ENCODE measurements at places on chromosomes 13 and 19. TPM values are rescaled to one million over a fixed set of nuclear protein-coding genes. Genes with fewer than 3 reads are reported as not detected.

The KANK3 gene
- not detected for total RNA-seq

The NLRP7 gene
- total RNA-seq, result not detected

The PEAK3 gene
- total RNA-seq, result under 0.01 TPM

The FOSB gene
- 3.8 TPM for total RNA-seq

The ATP8A2 gene
- 0.72 TPM for total RNA-seq

The PSG11 gene
- total RNA-seq, result not detected

The ZFP14 gene
- 4.3 TPM for total RNA-seq

The LRCH1 gene
- 7.1 TPM for total RNA-seq

The ZNF296 gene
- under 0.01 TPM for total RNA-seq

The SLITRK1 gene
- total RNA-seq, result not detected

The C3 gene
- 5.0 TPM for total RNA-seq

The OR10H1 gene
- total RNA-seq, result not detected

The DLL3 gene
- not detected for total RNA-seq

The C19orf33 gene
- not detected for total RNA-seq

The ALOX5AP gene
- total RNA-seq, result not detected

The ERICH4 gene
- not detected for total RNA-seq

The MTUS2 gene
- 0.36 TPM for total RNA-seq

The CPAMD8 gene
- 0.29 TPM for total RNA-seq

The TRPM4 gene
- 15.9 TPM for total RNA-seq
